Stimulated activated naive B cell treated with anti-CD40 and anti-IgM and Interleukin-4, amounts not matched to agents 10 μg/mL and 1 μg/mL and 100 μg/mL, for 72 hours (primary cell): ENCODE measurements at places on chromosomes 11 and 22.

GRCh38 chr11:66880496-66881450 is 23.9 kb downstream of the LRFN4 start:
- DNase-seq = no peak

DNA sequence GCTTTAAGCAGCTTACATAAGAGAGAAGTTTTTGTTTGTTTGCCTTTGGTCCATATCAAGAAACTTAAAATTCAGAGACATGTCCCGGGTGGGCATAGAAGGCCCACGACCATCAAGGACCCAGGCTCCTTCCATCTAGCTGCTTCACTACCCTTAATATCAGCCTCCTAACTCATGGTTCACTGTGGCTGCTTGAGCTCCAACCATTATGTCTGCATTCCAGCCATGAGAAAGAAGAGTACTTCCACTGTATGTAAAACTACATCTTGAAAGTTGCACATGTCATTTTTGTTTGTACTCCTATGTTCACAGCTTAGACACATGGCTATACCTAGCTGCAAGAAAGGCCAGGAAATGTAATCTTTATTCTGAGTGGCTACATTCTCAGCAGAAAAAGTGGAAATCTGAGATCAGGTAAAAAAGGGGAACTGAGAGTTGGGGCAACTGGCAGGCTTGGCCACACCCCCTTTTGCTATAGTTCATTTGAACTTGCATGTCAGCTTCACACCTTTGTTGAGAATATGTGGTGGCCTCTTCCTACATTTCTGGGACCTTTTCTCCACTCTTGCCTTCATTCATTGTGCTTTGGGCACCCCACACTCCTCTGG is 81.3 kb upstream of the TP53I11 start:
- peak; percentile 59 for DNase-seq

GRCh38 chr11:126452241-126453101 is 97.0 kb downstream of the ST3GAL4 start:
- DNase-seq = no peak

GRCh38 chr11:47940904-47941649 is 39.3 kb upstream of the PTPRJ start:
- DNase-seq = no peak

DNA sequence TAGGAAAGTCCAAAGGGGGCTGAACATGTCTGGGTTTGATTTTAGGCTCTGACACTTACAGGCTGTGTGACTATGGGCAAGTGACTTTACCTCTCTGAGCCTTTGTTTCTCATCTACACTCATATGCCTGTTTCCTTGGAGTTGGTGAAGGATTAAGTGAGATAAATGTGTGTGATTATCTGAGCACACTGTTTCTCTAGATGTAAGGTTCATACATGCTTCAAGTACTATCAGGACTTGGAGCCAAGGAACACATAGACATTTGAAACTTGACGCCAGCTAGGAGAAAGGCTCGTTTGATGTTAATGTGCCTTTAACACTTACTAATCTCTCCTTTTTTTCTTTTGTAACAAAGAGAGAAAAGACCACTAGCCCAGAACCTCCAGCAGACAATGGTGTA is 9.7 kb downstream of the CRYBB1 start:
- no peak for DNase-seq

DNA sequence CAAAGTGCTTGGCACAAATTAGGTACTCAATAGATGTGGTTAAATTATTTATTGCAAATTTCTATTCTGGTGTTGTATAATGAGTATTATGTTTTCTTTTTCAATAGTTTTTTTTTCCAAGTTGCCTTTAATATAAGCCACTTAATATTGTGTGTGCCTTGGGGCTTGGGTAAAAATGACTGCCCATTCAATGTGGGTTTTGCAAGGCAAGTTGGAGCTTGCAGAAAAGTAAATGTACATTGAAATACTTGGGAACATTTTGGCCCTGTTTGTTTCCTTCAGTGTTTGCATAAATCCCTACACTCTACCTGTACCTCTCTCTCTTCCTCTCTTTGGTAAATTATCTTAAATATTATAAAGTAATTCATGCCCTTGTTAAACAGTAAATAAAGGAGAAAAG is 2.1 kb upstream of the CCDC81 start:
- no peak for DNase-seq

GRCh38 chr22:24290459-24290858 is 19.8 kb downstream of the SPECC1L start:
- DNase-seq = no peak

- no peak for DNase-seq
Observed at GRCh38 chr11:70247042-70247709, 23.3 kb upstream of the PPFIA1 start.

DNA sequence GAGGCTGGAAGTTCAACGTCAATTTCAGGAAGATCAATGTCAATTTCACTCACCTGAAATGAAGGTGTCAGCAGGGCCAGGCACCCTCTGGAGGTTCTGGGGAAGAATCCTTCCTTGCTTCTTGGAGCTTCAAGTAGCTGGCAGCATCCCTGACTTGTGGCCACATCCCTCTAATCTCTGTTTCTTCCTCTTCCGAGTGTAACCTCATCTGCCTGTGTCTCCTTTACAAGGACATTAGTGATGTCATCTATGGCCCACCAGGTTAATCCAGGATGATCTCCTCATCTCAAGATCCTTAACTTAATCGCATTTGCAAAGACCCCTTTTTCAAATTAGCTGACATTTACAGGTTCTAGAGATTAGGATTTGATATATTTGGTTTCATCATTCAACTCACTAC is 240.8 kb upstream of the MTNR1B start:
- DNase-seq = no peak

DNA sequence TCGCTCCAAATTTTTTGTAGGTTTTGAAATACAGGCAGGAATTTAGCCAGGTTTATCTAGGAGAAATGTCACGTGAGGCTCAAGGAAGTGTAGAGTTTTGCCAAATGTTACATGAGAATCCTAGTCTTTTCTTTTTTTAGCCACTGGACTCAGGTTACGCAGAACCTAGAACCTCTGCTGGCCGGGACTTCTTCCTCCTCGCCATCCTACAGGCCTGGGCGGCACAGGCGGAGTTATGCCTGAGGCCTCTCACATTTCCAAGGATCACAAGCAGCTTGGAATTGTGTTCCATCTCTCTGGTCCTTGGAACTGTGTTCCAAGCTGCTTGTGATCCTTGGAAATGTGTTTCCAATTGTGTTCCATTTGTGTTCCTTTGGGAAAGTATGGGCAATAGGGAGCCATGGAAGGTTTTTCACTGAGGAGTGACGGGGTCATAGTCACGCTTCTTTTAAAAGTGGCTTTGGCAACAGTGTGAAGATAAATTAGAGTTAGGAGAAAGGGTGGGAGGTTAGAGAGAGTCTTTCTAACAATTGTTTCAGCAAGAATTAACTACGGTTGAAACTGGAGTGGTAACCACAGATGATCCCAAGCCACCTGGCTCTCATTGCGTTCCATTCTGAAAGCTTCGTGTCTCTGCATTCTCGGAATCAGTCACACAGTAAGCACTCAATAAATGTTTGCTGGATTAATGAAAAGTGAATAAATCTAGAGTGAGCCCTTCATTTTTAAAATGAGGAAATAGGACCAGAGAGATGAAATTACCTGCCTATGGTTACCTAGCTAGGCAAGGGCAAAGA is 12.5 kb upstream of the POU2AF1 start:
- no peak for DNase-seq

- DNase-seq = no peak
Observed at GRCh38 chr22:50699756-50700386, 27.2 kb downstream of the SHANK3 start.

GRCh38 chr22:35089139-35089538 is 23.2 kb downstream of the ISX start:
- no peak for DNase-seq

GRCh38 chr11:108586600-108586999 is 7.0 kb downstream of the EXPH5 start:
- no peak for DNase-seq

GRCh38 chr11:1762537-1763302 is 1.0 kb downstream of the CTSD start:
- no peak for DNase-seq

DNA sequence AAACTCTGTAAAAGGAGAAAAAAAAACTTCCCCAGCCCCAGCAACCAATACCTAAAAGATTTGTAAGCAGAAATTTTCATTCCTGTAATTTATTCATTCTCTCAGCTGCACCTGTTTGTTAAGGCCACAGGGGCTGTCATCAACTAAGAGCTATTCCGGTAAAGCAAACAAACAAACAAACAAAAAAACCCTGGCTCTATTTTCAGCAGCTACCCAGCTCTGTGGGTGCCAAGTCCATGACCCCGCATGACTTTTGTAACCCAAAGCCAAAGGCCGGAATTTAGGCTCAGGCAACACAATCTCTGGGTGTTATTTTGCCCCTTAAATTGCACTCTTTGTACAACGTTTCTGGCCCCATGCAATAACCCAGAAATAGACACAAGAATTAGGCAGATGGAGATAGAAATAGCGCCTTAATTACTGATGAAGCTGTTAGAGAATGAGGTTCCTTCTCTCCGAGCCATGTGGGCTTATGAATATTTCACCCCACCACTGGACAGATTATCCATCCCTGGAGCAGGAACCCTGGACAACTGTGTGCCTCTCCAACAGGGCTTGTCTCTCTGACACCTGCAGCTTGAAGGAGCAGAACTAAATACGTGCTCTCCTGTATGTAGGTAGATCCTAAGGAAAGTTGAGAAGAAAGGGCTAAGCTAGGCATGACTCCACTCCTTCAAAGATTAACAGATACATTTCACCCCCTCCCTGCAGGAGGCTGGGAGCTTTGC is 29.4 kb downstream of the APOL6 start:
- DNase-seq = no peak

DNA sequence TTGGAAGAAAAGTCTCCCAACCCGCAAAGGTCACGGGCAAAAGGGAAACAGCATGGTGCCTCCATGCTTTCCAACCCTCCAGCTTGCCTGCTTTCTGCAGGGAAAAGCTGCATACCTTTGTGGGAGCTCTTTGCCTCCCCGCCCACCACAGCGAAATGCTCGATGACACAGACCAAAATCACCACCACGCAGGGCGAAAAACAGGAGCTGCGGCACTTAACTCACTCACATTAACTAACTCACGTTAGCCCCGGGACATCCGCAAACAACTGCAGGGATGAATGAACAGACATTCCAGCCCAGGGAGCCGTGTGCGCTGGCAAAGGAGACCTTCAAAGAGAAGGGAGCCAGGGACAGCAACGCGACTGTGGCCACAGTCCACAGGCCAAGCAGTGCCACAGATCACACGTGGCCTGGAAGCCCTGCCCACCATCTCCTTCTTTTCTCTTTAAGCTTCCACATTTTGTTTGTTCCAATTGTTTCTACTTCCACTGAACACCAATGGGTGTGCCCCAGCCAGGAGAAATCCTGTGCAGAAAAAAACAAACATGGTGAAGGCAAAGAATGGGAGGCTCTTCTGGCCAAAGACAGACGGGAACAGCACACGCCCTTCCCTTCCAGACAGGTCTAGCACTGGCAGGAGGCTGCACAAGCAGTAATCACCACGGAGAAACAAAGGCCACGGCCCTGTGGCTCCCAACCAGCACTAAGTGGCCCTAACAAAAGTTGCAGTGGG is 39.3 kb downstream of the DUSP8 start:
- no peak for DNase-seq

GRCh38 chr11:114309517-114309916 is 13.3 kb downstream of the NNMT start:
- DNase-seq = no peak

- no peak for DNase-seq
Observed at GRCh38 chr11:94728541-94728940, 39.6 kb upstream of the AMOTL1 start.

GRCh38 chr11:73520353-73521061 is 77.4 kb downstream of the FAM168A start:
- no peak for DNase-seq

- no peak for DNase-seq
Observed at GRCh38 chr11:1669546-1670218, 27.3 kb upstream of the KRTAP5-6 start.

GRCh38 chr22:36901411-36902142 is 11.9 kb upstream of the CSF2RB start:
- peak; percentile 65 for DNase-seq

- DNase-seq = no peak
Observed at GRCh38 chr11:12846786-12847615, 162.1 kb upstream of the RASSF10 start.

GRCh38 chr11:9575260-9576240 is 2.1 kb downstream of the WEE1 start:
- no peak for DNase-seq

DNA sequence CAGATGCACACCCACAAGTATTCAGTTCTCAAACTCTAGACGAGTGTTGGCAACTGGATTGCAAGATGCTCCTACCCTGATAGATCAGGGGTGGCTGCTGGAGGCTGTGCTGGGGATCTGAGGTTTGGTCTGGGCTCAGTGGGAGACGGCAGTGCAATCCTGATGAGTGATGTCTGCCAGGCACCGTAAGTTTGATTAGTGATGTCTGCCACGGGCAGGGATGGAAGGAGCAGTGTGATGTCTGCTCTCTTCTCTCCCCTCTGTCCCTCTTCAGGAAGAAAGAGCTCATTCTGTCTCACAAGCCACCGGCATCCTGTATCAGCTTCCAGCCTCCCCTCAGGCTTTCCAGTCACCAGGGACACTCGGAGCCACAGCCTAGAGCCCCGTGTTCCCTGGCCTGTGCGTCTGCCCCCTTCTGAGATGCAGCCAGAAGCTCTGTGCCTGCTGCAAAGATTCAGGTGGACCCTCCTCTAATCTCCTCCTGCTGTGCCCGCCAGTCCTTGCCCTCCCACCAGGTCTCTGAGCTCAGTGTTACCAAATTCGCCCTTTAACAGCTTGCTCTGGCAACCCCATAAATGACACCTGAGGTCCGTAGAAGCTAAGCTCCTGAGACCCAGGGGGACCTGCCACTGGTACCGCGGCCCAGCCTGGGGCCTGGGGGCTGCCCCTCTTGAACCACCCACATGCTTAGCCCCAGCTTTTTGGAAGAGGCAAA is 19.9 kb downstream of the TP53I11 start:
- no peak for DNase-seq

- no peak for DNase-seq
Observed at GRCh38 chr11:36885154-36885553, 287.1 kb upstream of the RAG2 start.

DNA sequence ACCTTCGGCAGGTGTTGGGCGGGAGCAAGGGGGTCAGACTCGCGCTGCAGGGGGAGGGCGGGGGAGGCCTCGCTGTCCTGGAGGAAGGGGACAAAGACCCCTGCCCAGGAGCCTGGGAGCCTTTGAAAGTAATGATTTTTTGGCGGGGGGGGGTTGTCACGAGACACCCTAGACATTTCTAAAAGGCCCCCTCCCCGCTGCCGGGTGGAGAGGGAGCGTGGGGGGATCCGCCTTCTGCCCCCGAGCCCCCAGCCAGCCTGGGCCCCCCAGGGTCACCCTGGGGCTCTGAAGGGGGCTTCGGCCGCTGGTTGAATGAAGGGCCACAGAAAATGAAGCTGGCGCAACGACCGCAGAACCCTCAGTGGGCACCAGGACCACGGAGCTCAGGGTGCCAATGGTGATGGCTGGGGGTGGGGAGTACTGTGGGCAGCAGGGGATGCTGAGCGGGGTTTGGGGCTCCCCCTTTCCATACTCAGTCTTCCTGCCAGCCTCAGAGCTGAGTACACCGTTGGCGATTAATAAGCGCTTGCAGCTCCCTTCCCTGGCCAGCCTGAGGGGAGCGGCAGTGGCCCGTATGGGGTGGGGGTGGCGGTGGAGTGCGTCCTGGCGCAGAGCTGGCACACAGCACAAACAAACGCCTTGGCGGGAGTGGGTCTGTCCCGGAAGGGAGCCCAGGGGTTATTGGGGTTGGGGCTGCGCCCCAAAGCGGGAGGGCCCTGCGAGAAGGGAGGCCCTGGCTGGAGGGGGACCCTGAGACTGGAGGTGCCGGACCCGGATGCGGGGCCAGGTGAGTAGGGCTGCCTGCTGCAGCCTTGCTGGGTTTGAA is 1.2 kb upstream of the DUSP8 start:
- DNase-seq = no peak
